HAP-1 (cell line): ENCODE measurements at places on chromosomes 3 and 15.

- no peak for DNase-seq
Observed at GRCh38 chr3:129827765-129828164, 65.7 kb downstream of the TMCC1 start.

DNA sequence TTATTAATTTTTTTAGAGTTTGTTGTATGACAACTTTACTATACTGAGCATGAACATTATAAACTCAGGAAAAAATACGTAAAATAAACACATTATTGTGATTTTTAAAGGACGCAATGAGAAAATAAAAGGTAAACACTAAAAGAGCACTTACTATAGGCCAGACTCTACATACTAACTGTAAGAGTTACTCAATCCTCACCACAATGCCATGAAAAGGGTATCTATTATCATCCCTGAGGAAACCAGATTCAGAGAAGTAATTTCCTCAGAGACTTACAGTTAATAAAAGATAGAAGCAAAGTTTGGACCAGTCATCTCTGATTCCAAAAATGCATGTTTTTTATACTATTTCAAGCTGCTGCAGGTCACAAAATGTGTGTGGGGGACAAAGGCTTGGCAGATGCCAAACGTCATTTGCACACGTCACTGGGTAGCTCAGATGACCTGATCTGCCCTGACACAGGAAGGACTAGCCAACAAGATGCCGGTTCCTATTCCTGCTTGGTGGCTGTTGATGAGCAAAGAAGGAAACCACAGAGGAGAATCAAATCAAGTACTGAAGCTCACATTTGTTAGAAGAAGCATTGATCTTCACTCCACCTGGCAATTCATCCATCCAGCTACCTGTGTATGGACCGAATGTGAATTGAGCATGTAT is 42.3 kb downstream of the KLHL6 start:
- DNase-seq, result no peak

DNA sequence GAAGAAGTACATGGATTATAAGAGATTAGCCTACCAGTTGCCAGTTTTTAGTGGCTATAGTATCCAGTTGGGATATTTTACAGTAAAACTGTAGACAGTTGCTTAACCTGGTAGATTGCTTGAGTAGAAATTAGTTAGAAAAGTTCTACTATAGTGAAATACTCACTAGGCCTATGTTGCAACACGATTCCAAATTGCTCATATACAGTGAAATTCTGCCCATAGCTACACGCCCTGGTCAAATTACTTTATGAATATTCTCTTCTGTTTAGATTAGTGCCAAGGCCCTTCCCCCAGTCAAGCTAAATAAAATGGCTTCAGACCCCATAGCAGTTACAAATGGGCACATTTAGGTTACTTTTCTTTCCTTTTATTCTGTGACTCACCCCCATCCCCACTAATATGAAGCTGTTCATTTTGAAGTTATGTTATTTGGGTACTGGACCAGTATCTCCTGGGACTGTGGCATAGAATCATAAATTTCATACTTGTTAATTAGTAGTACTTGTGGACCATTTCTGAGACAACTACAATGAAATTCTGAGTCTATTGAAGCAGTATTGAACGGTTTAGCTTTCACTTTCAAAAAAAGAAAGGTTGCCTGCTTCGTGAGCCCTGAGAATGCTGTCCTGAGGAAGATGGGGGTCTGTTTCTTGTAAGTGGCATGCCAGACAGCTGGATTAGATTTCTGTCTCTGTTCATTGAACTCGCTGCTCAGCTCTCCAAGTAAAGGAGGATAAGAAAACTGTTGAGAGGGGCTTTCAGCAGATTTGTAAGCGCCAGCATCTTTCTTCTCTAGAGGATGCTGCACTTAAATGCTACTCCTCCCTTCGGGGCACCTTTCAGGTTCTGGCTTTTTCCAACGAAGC is 65.8 kb upstream of the CFAP20DC start:
- DNase-seq, result no peak

DNA sequence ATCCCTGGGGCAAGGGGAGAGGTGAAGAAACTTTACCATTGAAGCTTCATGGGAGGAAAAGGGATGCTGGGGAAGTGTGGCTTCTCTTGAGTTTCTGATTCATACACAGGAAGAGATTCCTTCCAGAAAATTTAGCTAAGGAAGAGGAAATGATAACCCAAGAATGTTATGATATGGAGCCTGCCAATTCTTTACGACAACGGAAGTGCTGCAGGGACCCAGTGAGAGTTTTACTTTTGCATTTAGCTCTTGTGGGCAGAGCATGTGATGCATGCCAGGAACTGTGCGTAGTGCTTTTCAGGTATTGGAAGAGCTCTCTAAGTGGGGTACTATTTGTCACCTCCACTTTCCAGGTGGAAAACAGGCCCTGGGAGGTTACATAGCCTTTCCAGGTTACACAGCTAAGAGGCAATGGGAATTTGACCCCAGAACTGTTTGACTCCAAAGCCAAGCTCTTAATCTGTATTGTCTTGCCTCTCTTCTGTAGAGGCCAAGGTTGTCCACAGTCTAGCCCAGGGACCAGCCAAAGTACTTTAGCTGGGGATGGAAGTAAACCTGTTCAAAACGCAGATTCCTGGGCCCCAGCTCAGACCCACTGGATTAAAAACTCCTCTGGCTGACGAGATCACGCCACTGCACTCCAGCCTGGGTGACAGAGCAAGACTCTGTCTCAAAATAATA is 23.0 kb downstream of the CMTM7 start:
- no peak for DNase-seq

DNA sequence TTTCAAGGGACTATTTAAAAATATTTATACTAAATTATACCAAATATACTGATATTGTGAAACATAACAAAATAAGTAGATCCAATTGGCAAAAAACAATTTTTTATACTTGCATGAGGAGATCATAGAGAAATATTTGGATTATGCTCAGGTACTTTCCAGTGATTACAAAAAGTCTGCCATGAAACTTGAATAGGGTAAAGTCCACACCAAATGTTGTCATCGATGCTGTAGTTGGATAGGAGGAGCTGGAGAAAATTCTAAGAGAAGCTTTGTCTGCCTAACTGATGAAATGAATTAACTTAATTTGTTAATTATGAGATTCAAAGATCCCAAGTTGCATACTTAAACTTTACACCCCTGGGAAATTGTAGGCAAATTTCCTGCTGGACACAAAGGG is 93.3 kb downstream of the SI start:
- no peak for DNase-seq

DNA sequence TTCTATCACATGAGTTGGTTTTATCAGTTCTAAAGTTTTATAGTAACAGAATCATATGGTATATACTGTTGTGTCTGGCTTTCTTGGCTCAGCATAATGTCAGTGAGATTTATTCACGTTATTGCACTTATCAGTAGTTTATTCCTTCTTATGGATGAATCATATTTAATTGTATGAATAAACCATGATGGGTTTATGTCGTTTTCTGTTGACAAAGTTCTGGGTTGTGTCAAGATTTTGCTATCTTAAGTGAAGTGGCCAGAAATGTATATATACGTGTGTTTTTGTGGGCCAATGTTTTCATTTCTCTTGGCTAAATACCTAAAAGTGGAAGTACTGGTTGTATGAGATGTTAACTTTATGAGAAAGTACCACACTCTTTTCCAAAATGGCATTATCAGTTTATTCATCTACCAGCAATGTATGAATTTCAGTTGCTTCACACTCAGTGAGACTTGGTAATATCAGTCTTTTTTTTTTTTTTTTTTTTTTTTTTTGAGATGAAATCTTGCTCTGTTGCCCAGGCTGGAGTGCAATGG is 112.4 kb upstream of the DCBLD2 start:
- no peak for DNase-seq

DNA sequence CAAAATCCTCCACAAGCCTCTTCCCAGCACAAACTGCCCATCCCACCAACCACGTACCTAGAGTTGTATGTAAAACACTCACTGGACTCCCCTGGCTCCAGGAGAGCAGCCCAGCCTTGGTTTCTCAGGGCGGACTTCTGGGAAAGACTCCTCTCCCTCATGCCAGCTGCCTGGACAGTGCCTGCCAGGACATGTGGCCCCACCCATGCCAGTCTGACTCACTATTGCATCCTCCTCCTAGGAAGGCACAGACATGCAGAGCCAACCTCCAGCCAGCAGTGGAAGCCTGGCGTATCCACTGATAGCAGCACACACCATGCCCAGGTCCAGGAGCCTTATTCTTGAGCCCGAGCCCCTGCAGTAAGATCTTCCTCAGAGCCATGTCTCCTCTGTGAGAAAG is 8.6 kb downstream of the PKM start:
- DNase-seq, result no peak

- no peak for DNase-seq
Observed at GRCh38 chr3:62462104-62462762, 88.9 kb upstream of the FEZF2 start.

- DNase-seq, result peak; percentile 37
Observed at GRCh38 chr3:42590989-42591756, 513 bp downstream of the SS18L2 start.

- DNase-seq, result no peak
Observed at GRCh38 chr3:13274125-13274524, 146.0 kb downstream of the NUP210 start.

GRCh38 chr3:32816439-32817256 is 1.1 kb upstream of the TRIM71 start:
- DNase-seq, result peak; percentile 91

- no peak for DNase-seq
Observed at GRCh38 chr3:186075489-186075888, 33.4 kb downstream of the ETV5 start.
